ENCODE measurements at places on chromosomes 4 and X.

DNA sequence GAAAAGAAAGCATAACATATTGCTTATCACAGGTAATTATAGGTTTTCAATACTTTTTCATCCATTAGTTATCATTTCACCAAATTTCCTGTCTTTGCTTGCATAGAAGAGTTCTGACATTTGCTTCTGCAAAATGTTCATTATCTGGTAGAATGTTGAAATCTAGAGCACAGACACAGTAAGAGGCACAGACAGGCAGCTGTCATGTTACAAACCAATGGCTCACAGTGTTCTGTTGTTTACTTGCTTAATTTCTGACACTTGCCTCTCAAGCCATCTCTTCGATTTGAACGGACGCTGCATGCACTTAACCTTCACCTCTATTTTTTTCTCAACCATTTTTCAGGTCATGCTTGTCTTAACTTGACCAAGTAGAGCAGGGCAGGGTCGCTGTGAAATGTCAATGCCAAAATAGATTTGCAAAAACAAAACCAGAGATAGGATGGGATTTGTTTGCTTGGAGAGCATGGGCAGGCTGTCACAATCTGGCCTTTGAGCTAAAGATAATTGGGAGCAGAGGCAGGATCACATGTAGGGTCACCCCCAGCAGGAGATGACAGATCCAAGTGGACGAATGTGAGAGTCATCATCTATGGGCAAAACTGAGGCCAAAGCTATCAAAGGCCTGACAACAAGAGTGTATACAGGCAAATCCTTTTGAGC is 292.3 kb downstream of the SMARCA1 start:
- peak overlapping the region; percentile 25 for H3K27ac ChIP-seq
- peak; percentile 34 for DNase-seq
- no peak overlapping the region for H3K4me3 ChIP-seq
- H3K36me3 ChIP-seq, result no peaks in the 10 kb centered on the region

- H3K4me3 ChIP-seq, result peak overlapping the region; percentile 80
- H3K4me1 ChIP-seq, result peaks cover 15% of the 10 kb centered on the region
- no peaks in the 10 kb centered on the region for H3K27me3 ChIP-seq
Measured at GRCh38 chr4:84965553-84966381, 723 bp downstream of the WDFY3 start.

GRCh38 chr4:159175989-159176375 is 73.1 kb downstream of the RAPGEF2 start:
- no peak overlapping the region for H3K4me3 ChIP-seq
- DNase-seq, result no peak
- no peak overlapping the region for H3K27ac ChIP-seq

GRCh38 chrX:134460005-134460861 is at the start of gene HPRT1:
TSS of gene HPRT1 (plus strand) at chrX:134460165. CDS start at chrX:134460312, 147 bp downstream.
- peak within 1 kb of the TSS; percentile 88 for H3K4me3 ChIP-seq
- H3K27me3 ChIP-seq, result no peaks in the 10 kb centered on the region
- peak; percentile 91 for DNase-seq
- no peaks in the 10 kb centered on the region for H3K36me3 ChIP-seq
- H3K27ac ChIP-seq, result peak within 1 kb of the TSS; percentile 85

DNA sequence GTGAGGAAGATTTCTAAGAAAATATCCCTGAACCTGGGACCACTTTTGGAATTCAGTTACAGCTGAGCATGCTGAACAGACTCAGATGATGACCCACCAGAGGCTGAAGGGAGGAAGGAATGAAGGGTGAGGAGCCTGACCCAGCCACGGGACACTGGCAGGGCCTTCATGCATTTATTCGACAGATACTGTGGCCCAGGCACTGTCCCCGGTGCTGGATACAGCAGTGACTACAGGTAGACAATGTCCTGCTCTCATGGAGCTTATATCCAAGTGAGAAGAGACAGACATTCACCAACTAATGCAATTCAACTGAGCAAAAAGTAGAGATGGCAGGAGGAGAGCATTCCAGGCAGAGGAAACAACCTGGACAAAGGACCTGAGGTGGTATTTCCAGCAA is 2.2 kb upstream of the IQSEC2 start:
- H3K4me1 ChIP-seq, result no peaks in the 10 kb centered on the region
- H3K36me3 ChIP-seq, result no peaks in the 10 kb centered on the region
- no peaks in the 10 kb centered on the region for H3K27me3 ChIP-seq
- H3K27ac ChIP-seq, result no peak overlapping the region
- no peak for DNase-seq

- H3K27me3 ChIP-seq, result no peaks in the 10 kb centered on the region
- H3K4me3 ChIP-seq, result no peak overlapping the region
- no peak overlapping the region for H3K27ac ChIP-seq
- H3K36me3 ChIP-seq, result peaks cover 3% of the 10 kb centered on the region
- H3K4me1 ChIP-seq, result no peaks in the 10 kb centered on the region
Measured at GRCh38 chr4:128107766-128108165, 46.7 kb downstream of the LARP1B start.

Measured in liver (tissue), 10 donors.